ENCODE measurements at places on chromosomes 16 and 17.

GRCh38 chr17:9519583-9520272, 55.9 kb downstream of the STX8 start:
- no peaks in the 10 kb centered on the region for H3K36me3 ChIP-seq
- H3K27ac ChIP-seq, result peak overlapping the region; percentile 74
- DNase-seq, result no peak
- no peaks in the 10 kb centered on the region for H3K4me1 ChIP-seq

GRCh38 chr17:353838-354234, 1.2 kb upstream of the RPH3AL start:
- no peaks in the 10 kb centered on the region for H3K36me3 ChIP-seq
- no peak overlapping the region for H3K27ac ChIP-seq
- H3K27me3 ChIP-seq, result no peaks in the 10 kb centered on the region
- H3K4me3 ChIP-seq, result no peak overlapping the region
- H3K4me1 ChIP-seq, result no peaks in the 10 kb centered on the region

DNA sequence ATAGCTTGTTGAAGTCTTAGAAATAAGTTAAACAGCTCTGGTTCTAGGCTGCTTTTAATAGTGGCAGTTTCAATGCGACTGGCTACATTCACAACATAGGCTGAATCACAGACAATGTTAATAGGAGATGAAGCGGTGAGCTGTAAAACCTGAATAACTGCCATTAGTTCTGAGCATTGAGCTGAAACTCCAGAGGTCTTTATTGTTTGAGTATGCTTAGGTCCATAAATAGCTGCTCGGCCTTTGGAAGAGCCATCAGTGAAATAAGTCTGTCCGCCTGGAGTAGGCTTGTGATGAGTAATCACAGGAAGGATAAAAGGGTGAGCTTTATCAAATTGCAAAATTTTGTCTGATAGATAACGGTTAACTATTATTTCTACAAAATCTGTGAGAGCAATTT, 9.4 kb upstream of the ZNF689 start:
- H3K4me1 ChIP-seq, result no peaks in the 10 kb centered on the region
- H3K4me3 ChIP-seq, result no peak overlapping the region
- no peaks in the 10 kb centered on the region for H3K27me3 ChIP-seq
- H3K27ac ChIP-seq, result no peak overlapping the region

GRCh38 chr16:25692351-25692741, 587 bp downstream of the HS3ST4 start:
- H3K36me3 ChIP-seq, result no peaks in the 10 kb centered on the region
- H3K27ac ChIP-seq, result no peak overlapping the region
- H3K4me3 ChIP-seq, result peak overlapping the region; percentile 14
- DNase-seq, result no peak
- no peaks in the 10 kb centered on the region for H3K27me3 ChIP-seq
- H3K4me1 ChIP-seq, result no peaks in the 10 kb centered on the region

- no peak for DNase-seq
- no peaks in the 10 kb centered on the region for H3K36me3 ChIP-seq
- H3K4me1 ChIP-seq, result no peaks in the 10 kb centered on the region
- no peaks in the 10 kb centered on the region for H3K27me3 ChIP-seq
Observed at GRCh38 chr17:27430882-27431491, 25.3 kb upstream of the KSR1 start.

GRCh38 chr16:70455910-70456309, 1.5 kb downstream of the FCSK start:
- H3K27ac ChIP-seq, result no peak overlapping the region
- peaks cover 23% of the 10 kb centered on the region for H3K4me1 ChIP-seq
- no peaks in the 10 kb centered on the region for H3K36me3 ChIP-seq
- no peak overlapping the region for H3K4me3 ChIP-seq
- DNase-seq, result no peak

- no peaks in the 10 kb centered on the region for H3K36me3 ChIP-seq
- H3K4me1 ChIP-seq, result peaks cover 15% of the 10 kb centered on the region
- H3K27ac ChIP-seq, result no peak overlapping the region
- no peak for DNase-seq
- peaks cover 16% of the 10 kb centered on the region for H3K27me3 ChIP-seq
Observed at GRCh38 chr16:2194852-2195321, 1.5 kb downstream of the CASKIN1 start.

DNA sequence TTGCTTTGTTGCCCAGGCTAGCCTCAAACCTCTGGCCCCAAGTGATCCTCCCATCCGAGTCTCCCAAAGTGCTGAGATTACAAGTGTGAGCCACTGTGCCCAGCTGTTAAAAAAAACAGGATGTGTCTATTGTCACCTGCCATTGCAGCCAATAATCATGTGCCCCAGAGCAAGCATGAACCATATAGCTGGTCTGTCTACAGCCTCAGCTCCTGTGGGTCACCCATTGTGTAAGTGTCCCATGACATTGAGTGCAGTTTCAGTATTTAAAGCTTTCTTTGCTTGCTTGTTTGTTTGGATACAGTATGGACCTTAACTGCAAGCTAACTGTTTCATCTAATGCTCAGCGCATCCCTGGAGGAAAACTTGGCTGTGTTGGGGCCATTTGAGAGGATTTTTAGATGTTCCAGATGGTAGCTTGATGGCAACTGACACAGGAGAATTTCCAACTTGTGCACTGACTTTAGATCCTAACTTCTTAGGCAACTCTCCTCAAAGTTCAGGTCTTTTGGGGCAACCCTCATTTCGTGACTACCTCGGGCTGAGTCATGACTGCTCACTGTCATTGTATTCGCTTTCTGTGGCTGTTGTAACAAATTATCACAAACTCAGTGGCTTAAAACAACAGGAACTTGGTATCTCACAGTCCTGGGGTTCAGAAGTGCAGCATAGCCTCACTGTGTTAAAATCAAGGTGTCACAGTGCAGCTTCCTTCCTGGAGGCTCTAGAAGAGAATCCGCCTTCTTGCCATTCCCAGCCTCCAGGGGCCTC, 30.3 kb upstream of the ADORA2B start:
- no peaks in the 10 kb centered on the region for H3K36me3 ChIP-seq
- peaks cover 13% of the 10 kb centered on the region for H3K4me1 ChIP-seq
- no peak overlapping the region for H3K4me3 ChIP-seq
- no peak overlapping the region for H3K27ac ChIP-seq
- peaks cover 27% of the 10 kb centered on the region for H3K27me3 ChIP-seq

DNA sequence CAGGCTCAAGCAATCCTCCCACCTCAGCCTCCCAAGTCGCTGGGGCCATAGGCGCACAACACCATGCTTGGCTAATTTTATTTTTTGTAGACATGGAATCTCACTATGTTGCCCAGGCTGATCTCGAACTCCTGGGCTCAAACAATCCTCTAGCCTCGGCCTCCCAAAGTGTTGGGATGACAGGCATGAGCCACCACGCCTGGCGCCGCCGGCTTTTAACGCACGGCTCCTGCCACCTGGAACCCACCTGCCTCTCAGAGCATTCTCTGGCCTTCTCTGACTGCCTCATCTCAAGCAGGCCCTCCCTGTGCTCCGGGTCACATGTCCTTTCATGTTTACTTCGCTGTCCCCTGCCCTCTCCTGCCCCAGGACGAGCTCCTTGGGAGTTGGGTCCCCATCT, 10.3 kb downstream of the CASKIN1 start:
- H3K27me3 ChIP-seq, result no peaks in the 10 kb centered on the region
- H3K27ac ChIP-seq, result no peak overlapping the region
- no peak for DNase-seq
- H3K4me1 ChIP-seq, result no peaks in the 10 kb centered on the region
- no peaks in the 10 kb centered on the region for H3K36me3 ChIP-seq

GRCh38 chr17:45170280-45170930, 8.7 kb downstream of the HEXIM2 start:
- no peaks in the 10 kb centered on the region for H3K27me3 ChIP-seq
- H3K4me1 ChIP-seq, result peaks cover 54% of the 10 kb centered on the region
- H3K27ac ChIP-seq, result peak overlapping the region; percentile 96

- H3K4me3 ChIP-seq, result no peak overlapping the region
- H3K36me3 ChIP-seq, result no peaks in the 10 kb centered on the region
- no peak for DNase-seq
- H3K4me1 ChIP-seq, result peaks cover 37% of the 10 kb centered on the region
- no peak overlapping the region for H3K27ac ChIP-seq
Observed at GRCh38 chr16:68069511-68070248, 15.5 kb upstream of the NFATC3 start.

GRCh38 chr16:66256919-66257318, 109.6 kb upstream of the CDH5 start:
- no peaks in the 10 kb centered on the region for H3K27me3 ChIP-seq
- no peak for DNase-seq
- H3K4me3 ChIP-seq, result no peak overlapping the region
- H3K27ac ChIP-seq, result no peak overlapping the region
- no peaks in the 10 kb centered on the region for H3K4me1 ChIP-seq

DNA sequence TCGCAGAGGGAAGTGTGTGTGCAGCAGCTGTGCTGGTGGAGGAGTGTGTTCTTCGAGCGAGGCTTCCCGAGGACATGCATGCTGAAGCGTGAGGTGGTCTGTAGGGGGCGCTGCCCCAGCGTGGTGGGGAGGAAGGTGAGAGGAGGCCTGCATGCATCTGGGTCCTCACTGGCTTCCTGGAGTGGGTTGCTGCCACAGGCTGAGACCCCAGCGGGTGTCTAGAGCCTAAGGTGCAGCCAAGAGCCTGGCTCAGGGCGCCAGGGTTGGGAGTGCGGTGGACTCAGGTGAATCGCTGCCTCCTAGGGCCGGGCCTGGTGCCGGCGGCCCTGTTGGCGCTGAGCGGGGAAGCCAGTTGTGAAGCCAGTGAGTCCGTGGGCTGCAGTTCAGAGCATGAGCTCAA, 7.5 kb upstream of the HSD3B7 start:
- H3K27ac ChIP-seq, result no peak overlapping the region
- no peak overlapping the region for H3K4me3 ChIP-seq
- H3K36me3 ChIP-seq, result peaks cover 30% of the 10 kb centered on the region
- H3K4me1 ChIP-seq, result peaks cover 1% of the 10 kb centered on the region
- H3K27me3 ChIP-seq, result no peaks in the 10 kb centered on the region
- no peak for DNase-seq

- peaks cover 43% of the 10 kb centered on the region for H3K4me1 ChIP-seq
- no peaks in the 10 kb centered on the region for H3K36me3 ChIP-seq
Observed at GRCh38 chr17:29143894-29144293, 36.3 kb downstream of the MYO18A start.

GRCh38 chr17:4180791-4181190, 37.8 kb downstream of the CYB5D2 start:
- H3K27me3 ChIP-seq, result no peaks in the 10 kb centered on the region
- no peak overlapping the region for H3K27ac ChIP-seq
- H3K4me3 ChIP-seq, result no peak overlapping the region

GRCh38 chr17:82524540-82524939, 5.0 kb downstream of the FOXK2 start:
- H3K27ac ChIP-seq, result peak overlapping the region; percentile 45
- H3K4me3 ChIP-seq, result no peak overlapping the region
- no peaks in the 10 kb centered on the region for H3K36me3 ChIP-seq
- peaks cover 90% of the 10 kb centered on the region for H3K4me1 ChIP-seq

- H3K27me3 ChIP-seq, result no peaks in the 10 kb centered on the region
- H3K27ac ChIP-seq, result no peak overlapping the region
- no peak for DNase-seq
- no peaks in the 10 kb centered on the region for H3K4me1 ChIP-seq
- H3K36me3 ChIP-seq, result no peaks in the 10 kb centered on the region
Observed at GRCh38 chr17:56457501-56457900, 136.0 kb upstream of the NOG start.

DNA sequence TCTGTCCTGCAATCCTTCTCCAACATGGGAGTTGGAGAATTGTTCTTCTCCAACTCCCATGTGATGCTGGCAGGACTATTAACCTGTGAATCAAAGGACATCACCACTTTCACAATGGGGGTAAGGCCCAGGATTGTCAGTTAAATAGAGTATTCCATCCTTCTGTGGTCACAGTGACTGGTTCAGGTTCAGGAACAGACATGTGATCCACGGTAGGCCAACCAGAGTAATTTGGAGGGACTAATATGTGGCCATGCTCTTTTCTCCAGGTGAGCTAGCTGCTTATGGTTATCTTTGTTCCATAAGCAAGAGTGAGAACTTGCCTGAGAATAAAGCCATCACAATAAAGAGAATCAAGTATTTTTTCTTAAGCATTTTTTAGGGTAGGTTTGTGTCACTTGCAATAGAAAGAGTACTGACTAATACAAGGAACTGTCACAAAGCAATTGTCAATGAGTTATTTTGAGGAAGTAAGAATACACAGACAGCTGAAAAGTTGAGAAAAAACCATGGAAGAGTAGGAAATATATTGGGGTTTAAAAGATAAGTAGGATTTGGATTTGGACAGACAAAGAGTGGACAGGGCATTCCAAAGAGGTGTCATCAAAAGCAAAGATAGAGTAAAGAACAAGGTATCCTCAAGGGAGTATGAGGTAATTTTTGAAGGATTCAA, 63.4 kb downstream of the BRIP1 start:
- no peaks in the 10 kb centered on the region for H3K27me3 ChIP-seq
- H3K36me3 ChIP-seq, result no peaks in the 10 kb centered on the region
- H3K4me3 ChIP-seq, result no peak overlapping the region

- H3K4me3 ChIP-seq, result no peak overlapping the region
- peaks cover 12% of the 10 kb centered on the region for H3K36me3 ChIP-seq
- DNase-seq, result no peak
- H3K27me3 ChIP-seq, result no peaks in the 10 kb centered on the region
Observed at GRCh38 chr16:4747906-4748681, 13.8 kb downstream of the DNAAF8 start.

DNA sequence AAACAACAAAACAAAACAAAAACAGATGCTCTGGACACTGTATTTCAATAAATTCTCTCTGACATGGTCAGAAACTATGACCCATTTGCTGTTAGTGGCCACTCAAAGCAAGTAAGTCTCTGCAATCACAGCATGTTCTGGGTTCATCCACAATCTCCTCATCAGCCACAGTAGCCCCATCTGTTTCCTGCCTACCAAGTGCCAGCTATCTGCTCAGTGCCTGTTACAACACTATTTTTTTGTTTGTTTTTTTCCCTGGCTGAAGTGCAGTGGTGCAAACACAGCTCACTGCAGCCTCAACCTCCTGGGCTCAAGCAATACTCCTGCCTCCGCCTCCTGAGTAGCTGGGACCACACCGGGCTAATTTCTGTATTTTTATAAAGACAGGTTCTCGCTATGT, 137.9 kb downstream of the SOX9 start:
- H3K4me1 ChIP-seq, result no peaks in the 10 kb centered on the region
- no peak overlapping the region for H3K27ac ChIP-seq
- no peak overlapping the region for H3K4me3 ChIP-seq
- no peaks in the 10 kb centered on the region for H3K27me3 ChIP-seq

- no peak overlapping the region for H3K4me3 ChIP-seq
- no peaks in the 10 kb centered on the region for H3K27me3 ChIP-seq
- no peaks in the 10 kb centered on the region for H3K36me3 ChIP-seq
- peaks cover 39% of the 10 kb centered on the region for H3K4me1 ChIP-seq
- no peak for DNase-seq
- no peak overlapping the region for H3K27ac ChIP-seq
Observed at GRCh38 chr17:65633988-65634387, 72.5 kb upstream of the AXIN2 start.

- no peak for DNase-seq
- no peaks in the 10 kb centered on the region for H3K36me3 ChIP-seq
- peak overlapping the region; percentile 86 for H3K27ac ChIP-seq
- peaks cover 79% of the 10 kb centered on the region for H3K4me1 ChIP-seq
- no peak overlapping the region for H3K4me3 ChIP-seq
- H3K27me3 ChIP-seq, result no peaks in the 10 kb centered on the region
Observed at GRCh38 chr17:40551091-40551878, 14.0 kb downstream of the CCR7 start.

DNA sequence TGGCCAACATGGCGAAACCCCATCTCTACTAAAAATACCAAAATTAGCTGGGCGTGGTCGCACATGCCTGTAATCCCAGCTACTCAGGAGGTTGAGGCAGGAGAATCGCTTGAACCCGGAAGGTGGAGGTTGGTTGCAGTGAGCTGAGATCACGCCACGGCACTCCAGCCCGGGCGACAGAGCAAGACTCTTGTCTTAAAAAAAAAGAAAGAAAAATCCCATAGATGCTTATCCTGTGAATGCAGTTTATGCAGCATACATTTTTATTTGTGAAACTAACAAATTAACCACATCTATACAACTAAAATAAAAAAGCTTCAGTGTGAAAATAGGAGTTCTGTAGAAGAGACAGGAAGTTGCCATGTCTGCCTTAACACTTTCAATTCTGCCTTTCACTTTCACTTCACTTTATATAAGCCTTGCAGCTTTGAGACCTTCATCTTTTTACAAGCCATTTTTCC, 7.1 kb downstream of the IGSF6 start:
- no peaks in the 10 kb centered on the region for H3K27me3 ChIP-seq
- peak overlapping the region; percentile 58 for H3K27ac ChIP-seq
- no peaks in the 10 kb centered on the region for H3K4me1 ChIP-seq

Data from esophagus squamous epithelium (tissue), 5 donors.